Skin of body (tissue), 3 donors: ENCODE measurements at places on chromosomes 7 and 10. TPM values are rescaled to one million over a fixed set of nuclear protein-coding genes. Genes with fewer than 3 reads are reported as not detected.

SPAG6 gene
- not detected for total RNA-seq

HNRNPA2B1 gene
- total RNA-seq = 214 TPM

PKD2L1 gene
- not detected for total RNA-seq

FOXK1 gene
- 17.2 TPM for total RNA-seq

SHH gene
- total RNA-seq = 3.2 TPM
